ENCODE measurements at places on chromosomes 12 and 14.

- DNase-seq, result peak; percentile 57
These were observed 169.9 kb upstream of the HIF1A start for GRCh38 chr14:61525293-61526011.

- peak; percentile 65 for DNase-seq
These were observed 22.3 kb downstream of the CKB start for GRCh38 chr14:103500148-103500990.

DNA sequence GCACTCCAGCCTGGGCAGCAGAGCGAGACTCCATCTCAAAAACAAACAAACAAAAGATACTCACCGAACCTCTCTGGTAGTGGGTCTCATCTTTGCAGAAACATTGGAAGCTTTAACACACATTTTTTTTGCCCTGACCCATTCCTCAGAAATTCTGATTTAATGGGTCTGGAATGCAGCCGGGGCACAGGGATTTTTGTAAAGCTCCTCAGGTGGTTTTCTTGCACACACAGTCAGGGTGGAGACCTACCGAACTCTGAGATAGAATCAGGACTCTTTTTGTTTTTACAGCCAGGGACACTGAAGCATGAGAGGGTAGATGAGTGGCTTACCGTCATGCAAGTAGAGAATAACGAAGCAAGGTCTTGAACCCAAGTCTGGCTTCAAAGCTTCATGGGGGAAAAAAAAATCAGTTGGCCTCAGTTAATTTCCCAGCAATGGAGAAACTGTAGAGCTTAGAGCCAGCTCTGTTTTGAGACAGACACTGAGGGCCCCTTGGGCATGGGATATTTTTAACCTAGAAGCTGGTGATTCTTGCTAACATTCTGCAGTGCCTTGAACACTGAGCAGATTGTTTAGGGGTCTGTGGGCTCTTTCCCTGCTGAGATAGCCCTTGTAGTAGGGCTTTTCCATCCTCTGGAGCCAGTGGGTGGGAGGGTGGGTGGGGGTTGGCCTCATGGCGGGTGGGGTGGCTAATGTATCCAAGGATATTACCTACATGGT, 4.8 kb downstream of the RNU4-2 start:
- no peak for DNase-seq

DNA sequence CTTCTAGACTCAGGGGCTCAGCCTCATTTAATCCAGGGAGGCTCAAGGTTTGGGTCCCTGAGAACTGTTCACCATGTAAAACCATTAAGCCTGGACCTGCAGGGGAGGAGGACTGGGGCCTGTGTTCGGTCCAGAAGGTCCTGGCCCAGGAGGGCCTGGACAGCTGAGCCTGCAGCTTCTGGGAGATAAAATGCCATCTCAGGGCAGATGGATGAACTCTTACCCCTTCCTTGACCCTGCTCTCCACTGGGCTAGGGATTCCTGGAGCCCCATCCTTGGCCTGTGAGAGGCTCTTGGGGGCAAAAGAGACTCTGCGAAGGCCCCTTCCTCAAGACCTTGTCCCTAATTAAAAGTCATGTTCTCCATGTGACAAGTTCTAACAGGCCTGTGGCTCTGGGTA, 51.2 kb downstream of the PRMT8 start:
- DNase-seq, result no peak

DNA sequence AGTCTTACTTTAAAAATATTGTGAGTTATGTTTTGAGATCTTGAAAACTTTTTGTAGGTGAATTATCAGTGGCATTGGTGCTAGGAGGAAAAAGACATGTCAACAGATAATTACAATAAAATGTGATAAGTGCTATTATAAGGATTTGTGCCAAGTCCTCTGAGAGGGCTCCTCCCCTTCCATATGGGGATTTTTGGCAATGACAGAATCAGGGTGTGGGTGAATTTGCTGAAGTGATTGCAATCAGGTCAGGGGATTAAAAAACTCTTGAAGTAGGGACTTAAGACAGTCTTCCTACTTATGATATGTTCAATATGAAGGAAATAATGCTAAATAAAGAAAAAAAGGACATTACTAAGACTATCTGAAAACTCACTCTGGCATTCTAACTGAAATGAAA, 122.5 kb downstream of the SLC15A5 start:
- no peak for DNase-seq

DNA sequence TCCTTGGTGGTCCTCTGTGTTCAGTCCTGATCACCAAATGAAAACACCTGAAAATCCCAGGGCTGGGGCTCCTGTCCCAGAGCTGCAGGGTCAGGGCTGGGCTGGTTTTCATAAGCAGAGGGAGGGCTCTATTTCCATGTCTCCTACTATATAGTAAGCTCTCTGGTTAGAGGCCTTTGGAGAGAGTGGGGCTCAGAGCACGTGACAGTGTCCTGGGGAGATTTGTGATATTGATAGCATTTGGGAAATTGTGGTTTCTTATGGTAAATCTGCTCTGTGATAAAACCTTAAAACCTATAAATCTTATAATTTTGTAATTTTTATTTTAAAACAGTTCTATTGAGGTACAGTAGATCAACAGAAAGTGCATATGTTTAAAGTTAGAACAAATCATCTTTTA, 1202.2 kb downstream of the TMEM121 start:
- no peak for DNase-seq

GRCh38 chr14:71300566-71301330, 393.5 kb downstream of the PCNX1 start:
- no peak for DNase-seq

- DNase-seq, result no peak
These were observed 212.6 kb upstream of the LHX5 start for GRCh38 chr12:113684053-113684907.

- DNase-seq, result no peak
These were observed 201.2 kb downstream of the DPF3 start for GRCh38 chr14:72692696-72693095.

DNA sequence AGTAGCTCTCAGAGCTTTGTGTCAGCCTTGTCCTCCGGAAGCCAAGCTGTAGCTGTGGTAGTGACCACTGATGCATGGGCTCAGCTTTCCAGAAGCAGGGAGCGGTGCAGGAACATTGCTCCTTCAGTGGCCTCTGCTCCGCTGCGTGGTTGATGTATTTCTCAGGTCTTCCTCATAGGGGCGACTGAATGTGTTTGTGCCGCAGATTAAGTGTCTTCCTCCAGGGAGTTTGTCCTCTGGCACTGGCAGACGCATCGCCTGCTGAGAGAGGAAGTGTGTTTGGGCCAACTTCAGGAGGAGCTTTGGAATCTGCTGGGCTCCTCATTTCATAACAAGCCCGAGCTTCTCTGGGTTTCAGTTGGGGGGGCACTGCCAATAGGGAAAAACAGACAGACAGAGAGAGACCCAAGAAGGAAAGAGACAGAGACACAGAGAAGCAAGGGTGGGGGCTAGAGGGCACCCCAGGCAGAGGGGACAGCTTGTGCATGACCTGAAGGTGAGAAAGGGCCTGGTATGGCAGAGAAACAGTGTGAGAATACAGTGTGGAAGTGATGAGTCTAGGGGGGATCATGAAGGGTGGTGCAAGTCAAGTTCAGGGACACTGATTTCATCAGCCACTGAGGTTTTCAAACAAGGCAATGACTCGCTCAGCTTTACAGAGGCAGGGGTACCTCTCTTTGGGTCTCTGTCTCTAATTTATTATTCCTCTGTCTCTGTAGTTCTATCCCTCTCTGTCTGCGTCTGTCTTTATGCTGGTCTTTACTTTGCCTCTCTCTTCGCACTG, 69.4 kb upstream of the PRIMA1 start:
- DNase-seq, result no peak

- DNase-seq, result no peak
These were observed 246.7 kb upstream of the G2E3 start for GRCh38 chr14:30312214-30312613.

- peak; percentile 71 for DNase-seq
These were observed 67.0 kb downstream of the PRKCH start for GRCh38 chr14:61388173-61388975.

- DNase-seq, result no peak
These were observed 320.5 kb downstream of the CACNA1C start for GRCh38 chr12:2373307-2373706.

DNA sequence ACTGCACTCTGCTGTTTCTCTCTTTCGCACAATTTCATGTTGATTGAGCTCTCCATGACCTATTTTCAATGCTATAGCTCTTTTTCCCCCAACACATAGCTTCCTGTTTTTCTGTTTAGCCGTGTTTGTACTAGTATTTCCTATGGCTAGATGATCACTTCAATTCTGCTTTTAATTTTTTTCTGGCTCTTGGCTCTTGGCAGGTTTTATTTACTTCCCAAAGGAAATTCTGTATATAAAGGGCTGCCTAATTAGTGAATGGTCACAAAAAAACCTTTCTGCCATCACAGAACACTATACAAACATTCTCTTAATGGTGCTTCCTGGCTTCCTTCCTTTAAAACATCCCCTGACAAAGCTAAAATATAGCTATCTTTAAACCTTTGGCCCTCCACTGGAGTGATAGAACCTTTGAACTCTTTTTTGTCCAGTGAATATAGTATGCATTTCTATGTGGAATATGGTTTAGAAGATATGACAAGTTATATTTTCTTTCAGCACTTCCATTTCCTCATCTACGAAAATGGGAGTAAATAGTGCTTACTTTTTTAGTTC, 88.2 kb downstream of the RASSF9 start:
- DNase-seq, result no peak

GRCh38 chr14:65631040-65631439, 218.5 kb downstream of the FUT8 start:
- DNase-seq, result no peak

- no peak for DNase-seq
These were observed 227.8 kb downstream of the ZFP36L1 start for GRCh38 chr14:68564826-68565759.

DNA sequence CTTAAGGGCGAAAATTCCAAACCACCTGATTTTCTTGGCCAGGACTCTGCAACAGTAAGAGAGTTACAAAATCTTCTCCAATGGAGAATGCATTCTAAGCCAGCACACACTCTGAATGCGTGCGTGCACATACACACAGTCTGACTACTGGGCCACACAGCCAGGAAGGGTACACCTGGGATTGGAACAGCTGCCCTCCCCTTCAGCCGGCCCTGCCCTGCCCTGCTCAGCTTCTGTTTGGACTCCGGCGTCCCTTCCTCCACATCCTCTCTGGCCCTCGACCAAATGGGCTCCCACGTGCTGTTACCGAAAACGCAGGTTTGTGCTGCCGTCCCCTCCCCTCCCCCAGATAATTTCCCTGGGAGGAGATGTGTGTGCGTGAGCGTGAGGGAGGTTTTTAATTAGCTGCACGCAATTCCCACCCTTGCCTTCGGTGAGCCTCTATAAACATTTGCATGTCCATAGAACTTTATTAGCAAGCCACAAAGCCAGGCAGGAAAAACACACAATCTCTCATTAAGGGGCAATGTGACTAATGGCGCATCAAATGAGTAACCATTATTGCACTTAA, 43.0 kb downstream of the CCNK start:
- no peak for DNase-seq

DNA sequence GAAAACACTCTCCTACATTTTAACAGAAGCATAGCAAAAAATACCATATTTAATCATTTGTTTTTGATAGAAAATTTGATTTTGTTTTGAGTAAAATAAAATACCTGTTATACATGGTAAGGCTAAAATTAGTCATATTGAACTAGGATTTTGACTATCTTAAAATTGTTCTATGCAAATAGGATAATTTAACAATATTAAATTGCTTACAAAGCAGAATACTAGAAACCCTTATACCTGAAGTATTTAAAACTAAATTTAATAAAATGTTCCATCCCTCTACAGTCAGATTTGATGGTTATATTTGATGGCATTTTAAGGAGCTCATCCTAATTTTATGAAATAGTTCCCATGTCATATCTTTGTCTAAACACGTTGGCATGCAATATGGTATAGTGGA, 323.2 kb downstream of the GPHN start:
- DNase-seq, result no peak

GRCh38 chr14:69676723-69677122, 65.3 kb downstream of the SUSD6 start:
- no peak for DNase-seq

GRCh38 chr14:37369425-37369824, 171.7 kb downstream of the MIPOL1 start:
- no peak for DNase-seq

DNA sequence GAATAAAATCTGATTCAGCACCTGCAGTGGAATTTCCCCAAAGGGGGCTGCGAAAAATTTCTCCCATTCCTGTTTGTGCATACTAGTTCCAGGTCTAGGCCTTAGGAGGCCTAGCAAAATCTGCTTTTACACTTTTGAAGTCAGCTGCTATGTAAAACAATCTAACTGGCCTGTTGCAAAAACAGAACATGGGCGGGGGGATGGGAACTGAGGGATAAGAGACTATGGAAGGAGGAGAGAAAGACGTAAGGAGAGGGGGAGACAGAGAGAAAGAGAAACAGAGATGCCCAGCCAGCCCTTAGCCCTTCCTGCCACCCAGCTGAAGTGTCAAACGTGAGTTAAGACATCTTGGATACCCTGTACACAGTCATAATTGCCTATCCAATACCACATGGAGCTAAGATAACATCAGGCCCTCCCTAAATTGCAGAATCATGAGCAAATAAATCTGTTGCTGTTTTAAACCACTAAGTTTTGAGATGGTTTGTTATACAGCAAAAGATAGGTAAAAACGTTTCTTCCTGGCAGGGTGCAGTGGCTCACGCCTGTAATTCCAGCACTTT, 45.6 kb downstream of the SPTLC2 start:
- DNase-seq, result no peak

DNA sequence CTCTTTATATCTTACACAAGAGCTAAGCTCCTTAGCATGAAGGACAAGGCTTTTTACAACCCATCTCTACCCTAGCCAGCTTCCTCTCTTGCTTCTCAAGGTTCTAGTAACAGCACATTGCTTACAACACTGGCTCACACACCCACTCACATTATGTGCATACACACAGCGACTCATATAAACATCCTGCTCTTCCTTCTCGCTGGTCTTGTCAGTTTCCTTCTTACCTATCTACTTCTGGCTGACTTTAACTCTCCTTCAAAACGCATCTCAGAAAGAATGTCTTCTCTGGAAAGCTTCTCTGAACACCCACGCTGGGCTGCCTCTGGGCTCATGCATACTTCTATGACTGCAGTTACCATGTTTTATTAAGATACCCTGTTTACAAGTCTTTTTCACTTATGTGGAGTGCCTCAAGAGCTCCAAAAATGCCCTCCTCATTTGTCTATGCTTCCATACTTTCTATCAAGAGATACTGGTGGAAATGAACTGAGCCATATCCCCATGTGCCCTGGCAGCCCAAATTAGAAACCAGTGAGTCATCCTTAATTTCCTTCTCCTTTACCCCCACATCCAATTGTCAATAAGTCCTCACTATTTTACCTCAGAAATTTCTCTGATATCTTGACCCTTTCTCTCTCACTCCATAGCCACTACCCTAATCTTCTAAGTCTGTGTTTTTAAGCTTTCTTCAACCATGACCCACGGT, 126.9 kb upstream of the KRAS start:
- peak; percentile 43 for DNase-seq

- no peak for DNase-seq
These were observed 1.4 kb downstream of the WSB2 start for GRCh38 chr12:118059341-118060191.

GRCh38 chr14:101899263-101899662, 65.1 kb upstream of the DYNC1H1 start:
- no peak for DNase-seq

DNA sequence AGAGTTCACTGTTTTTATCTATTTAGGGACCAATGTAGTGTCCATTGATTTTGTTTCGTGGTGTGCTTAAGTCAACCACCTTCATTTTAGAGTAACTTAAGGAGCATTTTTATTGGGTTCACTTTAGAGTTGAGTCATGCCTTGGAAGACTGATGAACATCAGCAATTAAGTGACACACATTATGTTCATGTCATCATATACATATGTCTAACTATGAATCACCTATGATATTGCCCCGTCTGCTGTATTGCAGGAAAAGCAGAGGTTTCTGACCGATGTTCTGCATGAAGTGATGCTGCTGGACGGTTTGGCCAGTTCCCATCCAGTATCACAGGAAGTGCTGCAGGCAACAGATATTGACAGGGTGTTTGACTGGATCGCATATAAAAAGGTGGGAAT, 227.1 kb downstream of the TRHDE start:
- DNase-seq, result no peak
